Retina (tissue), 1 donor: ENCODE measurements at places on chromosomes 7 and 10.
A peak's percentile ranks its signal among the peaks of the same experiment; 100 is the strongest.

DNA sequence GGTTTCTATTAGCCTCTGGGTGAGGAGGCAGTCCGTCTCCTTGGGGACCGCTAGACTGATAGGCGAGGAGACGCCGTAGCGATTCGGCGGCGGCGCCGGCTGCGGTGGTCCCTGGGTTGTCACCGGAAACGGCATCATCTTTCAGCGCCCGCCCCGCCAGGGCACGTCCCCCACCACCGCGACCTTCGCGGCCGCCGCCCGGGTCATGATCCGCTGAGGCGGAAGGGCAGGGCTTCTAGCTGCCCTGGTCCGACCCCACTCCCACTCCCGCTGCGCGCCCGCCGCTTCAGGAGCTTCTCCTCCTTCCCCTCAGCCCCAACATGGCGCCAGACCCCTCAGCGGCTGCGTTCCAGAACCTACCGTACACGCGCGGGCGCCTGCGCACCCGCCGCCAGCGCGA is at the start of gene PAPOLB:
PAPOLB (minus strand) TSS at position 358 of the 400 bp plus-strand sequence; CDS start at position 138, 220 bp downstream.
- DNase-seq: peak; percentile 80

DNA sequence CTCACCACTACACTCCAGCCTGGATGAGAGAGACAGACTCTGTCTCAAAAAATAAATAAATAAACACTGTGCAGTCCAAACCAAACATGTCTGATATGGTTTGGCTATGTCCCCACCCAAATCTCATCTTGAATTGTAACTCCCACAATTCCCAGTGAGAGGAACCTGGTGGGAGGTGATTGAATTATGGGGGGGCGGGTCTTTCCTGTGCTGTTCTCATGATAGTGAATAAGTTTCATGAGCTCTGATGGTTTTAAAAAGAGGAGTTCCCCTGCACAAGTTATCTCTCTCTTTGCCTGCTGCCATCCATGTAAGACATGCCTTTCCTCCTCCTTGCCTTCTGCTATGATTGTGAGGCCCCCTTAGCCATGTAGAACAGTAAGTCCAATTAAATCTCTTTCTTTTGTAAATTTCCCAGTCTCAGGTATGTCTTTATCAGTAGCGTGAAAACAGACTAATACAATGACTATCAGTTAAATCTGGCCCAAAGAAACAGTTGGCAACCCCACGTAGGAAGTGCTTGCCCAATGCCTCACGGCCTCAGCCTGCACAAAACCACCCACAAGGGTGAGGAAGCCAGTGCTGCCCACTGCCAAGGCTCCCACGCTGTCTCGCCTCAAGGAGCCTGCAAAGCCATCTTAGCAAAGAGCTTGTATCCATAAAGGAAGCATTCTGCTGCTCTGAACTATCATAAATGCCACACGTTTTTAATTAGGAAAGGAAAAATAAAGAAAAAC is 64.7 kb downstream of the PIK3AP1 start:
- no peak for DNase-seq

- no peak for DNase-seq
Measured at GRCh38 chr10:27134371-27134770, 19.8 kb downstream of the YME1L1 start.

DNA sequence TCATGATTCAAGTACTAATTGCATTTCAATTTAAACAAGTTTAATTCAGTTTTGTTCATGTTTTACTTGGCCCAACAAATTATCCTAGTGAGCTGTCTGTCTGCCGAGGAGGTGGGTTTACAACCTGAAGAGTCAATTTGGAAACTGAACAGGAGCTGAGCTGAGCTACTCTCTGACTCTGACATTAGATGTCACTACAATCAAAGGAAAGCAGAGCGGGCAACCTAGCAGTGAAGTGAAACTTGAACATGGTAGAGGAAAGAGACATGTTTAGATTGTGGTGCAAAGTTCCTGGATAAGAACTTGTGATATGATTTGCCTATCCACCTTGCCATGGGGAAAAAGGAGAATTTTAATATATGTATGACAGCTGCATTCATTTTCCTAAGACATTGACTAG is 9.6 kb upstream of the AGR3 start:
- no peak for DNase-seq

DNA sequence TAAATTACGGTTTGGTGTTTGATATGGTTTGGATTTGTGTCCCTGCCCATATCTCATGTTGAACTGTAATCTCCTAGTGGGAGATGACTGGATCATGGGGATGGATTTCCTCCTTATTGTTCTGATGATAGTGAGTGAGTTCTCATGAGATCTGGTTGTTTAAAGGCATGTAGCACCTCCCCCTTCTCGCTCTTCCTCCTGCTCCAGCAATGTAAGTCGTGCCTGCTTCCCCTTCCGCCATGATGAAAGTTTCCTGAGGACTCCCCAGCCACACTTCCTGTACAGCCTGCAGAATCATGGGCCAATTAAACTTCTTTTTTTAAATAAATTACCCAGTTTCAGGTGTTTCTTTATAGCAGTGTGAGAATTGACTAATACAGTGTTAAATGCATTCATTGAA is 116.6 kb downstream of the DOCK4 start:
- no peak for DNase-seq

- DNase-seq: peak; percentile 43
Measured at GRCh38 chr10:26725837-26726727, 28.6 kb downstream of the PDSS1 start.

DNA sequence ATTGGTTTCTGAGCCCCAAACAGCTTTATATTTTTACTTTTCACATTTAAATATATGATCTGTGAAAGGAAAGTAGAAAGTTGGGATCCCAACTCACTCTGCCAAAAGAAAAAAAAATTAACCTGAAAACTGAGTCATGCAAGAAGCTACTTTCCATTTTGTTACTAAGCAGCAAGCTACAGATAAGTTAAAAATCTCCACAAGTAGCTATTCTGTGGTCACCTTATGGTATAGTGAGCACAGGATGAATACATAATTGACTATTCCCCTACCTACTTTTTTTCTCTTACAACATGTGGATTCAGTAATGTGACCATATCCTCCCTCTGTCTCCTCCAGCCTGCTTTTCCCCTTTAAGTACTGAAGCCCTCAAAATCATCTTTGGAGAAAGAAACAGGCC is 30.3 kb upstream of the CREB3L2 start:
- no peak for DNase-seq

DNA sequence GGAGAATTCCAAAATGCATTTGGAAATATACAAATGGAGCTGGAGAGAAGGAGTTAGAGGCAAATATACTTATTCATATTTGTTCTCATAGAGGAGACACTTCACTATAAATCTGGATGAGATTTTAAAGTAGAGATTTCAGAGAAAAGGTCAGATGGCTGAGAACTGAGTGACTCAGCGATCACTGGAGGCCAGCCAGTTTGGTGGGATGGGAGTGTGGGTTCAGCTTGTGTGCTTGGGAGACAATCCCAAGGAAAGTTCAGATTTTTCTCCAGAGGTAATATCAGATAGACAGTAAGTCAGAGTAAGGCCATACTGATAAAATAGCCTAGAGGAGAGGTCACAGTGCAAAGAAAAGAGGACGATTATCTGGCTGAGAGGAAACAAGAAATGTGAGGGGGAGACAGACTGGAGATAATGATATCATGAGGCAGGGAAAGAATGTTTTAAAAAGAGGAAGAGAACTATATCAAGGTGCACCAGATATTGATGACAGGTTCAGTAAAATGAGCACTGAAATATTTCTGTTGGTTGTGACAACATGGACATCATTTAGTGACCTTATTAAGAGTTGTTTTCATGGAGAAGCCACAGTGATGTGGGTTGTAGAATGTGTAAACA is 67.0 kb downstream of the MDFIC start:
- DNase-seq: no peak

DNA sequence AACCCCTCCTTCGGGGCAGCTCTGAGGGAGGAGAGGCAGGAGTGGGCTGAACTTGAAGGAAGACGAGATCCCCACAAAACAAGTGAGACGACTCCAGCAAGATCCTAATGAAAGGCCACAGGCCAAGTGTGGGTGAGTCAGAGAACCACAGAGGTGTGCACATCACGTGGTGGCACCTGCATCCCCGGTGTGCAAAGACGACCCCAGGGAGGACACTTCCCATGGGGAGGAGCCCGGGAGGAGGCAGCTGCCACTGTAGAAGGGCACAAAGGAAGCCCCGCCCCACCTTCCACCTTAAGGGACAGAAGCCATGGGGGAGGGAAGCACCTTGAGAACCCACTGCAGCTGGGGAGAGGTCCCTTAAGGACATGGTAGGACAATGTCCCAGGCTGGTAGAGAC is 45.7 kb downstream of the ESYT2 start:
- DNase-seq: no peak
